Naive thymus-derived CD4-positive, alpha-beta T cell (primary cell): ENCODE measurements at places on chromosomes 5 and 9. TPM values are rescaled to one million over a fixed set of nuclear protein-coding genes. Genes with fewer than 3 reads are reported as not detected.

Gene PROB1
- polyA plus RNA-seq, result not detected

Gene C9orf50
- polyA plus RNA-seq, result not detected

Gene SLC6A18
- not detected for polyA plus RNA-seq

Gene CAVIN4
- polyA plus RNA-seq, result not detected
